ENCODE measurements at places on chromosomes 12 and 14.

- no peak for DNase-seq
Measured at GRCh38 chr12:131375261-131375971, 335.5 kb upstream of the SFSWAP start.

- no peak for DNase-seq
Measured at GRCh38 chr14:24179961-24180796, 8.3 kb downstream of the REC8 start.

GRCh38 chr12:6231359-6232268 lies 31.4 kb downstream of the CD9 start:
- DNase-seq, result no peak

- no peak for DNase-seq
Measured at GRCh38 chr12:115697340-115697739, 580.2 kb downstream of the MED13L start.

DNA sequence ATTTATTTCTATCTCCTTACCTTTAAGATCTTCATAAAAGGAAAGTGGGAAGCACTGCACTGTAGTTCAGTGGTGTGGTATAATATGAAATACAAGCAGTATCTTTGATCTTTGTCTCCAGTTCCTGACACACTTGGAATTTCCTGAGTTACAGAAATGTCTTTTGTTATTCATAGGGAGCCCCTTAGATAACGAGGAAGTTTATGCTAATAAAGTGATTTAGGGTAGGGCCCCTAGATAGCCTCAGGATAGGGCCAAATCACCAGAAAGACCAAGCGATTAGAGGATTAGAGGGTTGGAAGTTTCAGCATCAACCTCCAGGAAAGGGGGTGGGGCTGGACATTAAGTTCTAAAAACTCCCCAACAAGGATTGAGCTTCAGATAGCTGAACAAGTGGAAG lies 29.9 kb upstream of the DDHD1 start:
- DNase-seq, result no peak

- DNase-seq, result no peak
Measured at GRCh38 chr12:54229624-54230212, 40.9 kb upstream of the SMUG1 start.

DNA sequence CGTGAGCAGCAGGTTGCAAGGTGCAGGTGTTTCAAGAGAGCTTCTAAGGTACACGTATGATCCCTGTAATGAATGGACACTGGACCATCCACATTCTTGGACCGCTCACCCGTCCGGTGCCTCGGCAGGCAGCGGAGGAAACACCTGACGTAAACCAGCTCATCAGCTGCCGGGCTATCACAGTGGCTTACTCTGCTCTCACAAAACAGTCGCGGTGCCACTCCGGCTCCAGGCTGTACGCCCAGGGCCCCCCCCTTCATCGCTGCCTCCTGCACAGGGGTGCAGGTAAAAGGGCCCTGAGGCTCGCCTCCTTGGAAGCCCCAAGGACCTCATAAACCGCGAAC lies 436 bp downstream of the VPS33A start:
- DNase-seq, result no peak

DNA sequence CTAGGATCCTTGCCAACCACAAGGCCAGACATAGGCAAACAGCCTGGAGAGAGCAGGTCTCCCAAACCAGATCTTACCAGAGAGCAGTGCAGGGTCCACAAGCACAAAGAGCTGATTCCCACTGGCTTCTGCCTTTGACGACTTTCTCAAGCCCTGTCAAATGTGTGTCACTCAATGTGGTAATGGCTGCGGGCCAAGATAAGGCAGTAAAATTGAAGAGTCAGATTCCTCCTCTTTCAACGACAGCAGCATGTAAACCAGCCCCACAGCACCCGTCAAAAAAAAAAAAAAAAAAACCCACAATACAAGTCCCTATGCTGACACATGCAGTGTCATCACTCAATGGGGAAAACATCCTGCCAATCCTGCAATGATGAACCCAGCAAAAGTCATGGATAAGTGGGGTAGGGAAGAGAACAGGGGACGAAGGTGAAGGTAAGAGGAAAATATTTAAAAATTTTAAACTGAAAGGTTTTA lies at the start of gene STON2:
TSS of gene STON2 (minus strand) at position 123 of the 477 bp plus-strand sequence. CDS start 1,942 bp downstream, outside the sequence.
- DNase-seq, result no peak

GRCh38 chr12:25503666-25504065 lies 49.4 kb downstream of the LMNTD1 start:
- DNase-seq, result no peak

GRCh38 chr12:9943240-9943639 lies 11.1 kb upstream of the CLEC2A start:
- DNase-seq, result no peak

DNA sequence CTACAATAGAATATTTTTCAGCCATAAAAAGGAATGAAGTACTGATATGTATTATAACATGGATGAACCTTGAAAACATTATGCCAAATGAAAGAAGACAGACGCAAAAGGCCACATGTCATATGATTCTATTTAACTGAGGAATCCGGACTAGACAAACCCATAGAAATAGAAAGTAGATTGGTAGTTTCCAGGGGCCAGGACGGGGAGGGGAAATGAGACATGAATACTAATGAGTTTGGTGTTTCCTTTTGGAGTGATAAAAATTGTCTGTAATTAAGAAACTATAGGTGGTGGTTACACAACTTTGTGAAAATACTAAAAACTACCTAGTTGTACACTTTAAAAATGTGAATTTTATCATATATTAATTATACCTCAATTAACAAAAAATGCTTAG lies 247.6 kb downstream of the BCAT1 start:
- no peak for DNase-seq

DNA sequence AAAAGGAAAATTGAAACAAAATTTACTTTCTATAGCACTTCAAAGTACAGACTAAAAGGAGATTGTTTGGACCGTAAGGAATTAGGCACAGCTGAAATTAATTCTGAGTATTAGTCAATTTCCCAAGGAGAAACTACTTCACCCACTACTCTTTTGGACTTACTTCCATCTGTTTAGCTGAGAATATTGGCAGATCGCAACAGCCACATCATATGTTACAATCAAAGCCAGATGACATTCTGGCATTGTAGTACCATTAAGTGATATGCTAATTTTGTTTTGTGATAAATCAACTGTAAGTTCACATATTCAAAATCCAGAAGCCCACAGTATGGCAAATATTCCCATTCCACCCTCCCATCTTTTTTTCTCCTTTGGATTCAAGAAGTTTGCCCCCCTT lies 47.1 kb upstream of the ANKS1B start:
- DNase-seq, result no peak

DNA sequence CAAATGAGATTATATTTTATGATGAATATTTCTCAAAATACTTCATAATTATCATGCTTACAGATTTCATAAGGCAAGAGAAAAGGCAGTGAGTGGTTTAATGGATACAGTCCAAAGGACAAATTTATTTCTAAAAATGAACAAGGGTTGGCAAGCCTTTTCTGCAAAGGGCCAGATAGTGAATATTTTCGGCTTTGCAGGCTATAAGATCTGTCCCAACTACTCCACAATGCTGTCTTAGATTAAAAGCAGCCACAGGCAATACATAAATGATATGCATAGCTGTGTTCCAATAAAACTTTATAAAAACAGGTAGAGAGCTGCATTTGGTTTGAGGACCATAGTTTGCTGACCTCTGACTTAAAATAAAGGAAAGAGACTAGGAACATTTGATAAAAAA lies 42.9 kb upstream of the STK38L start:
- no peak for DNase-seq

- DNase-seq, result no peak
Measured at GRCh38 chr14:94816113-94816512, 46.2 kb upstream of the GSC start.

- no peak for DNase-seq
Measured at GRCh38 chr14:54085841-54086240, 129.2 kb upstream of the BMP4 start.

DNA sequence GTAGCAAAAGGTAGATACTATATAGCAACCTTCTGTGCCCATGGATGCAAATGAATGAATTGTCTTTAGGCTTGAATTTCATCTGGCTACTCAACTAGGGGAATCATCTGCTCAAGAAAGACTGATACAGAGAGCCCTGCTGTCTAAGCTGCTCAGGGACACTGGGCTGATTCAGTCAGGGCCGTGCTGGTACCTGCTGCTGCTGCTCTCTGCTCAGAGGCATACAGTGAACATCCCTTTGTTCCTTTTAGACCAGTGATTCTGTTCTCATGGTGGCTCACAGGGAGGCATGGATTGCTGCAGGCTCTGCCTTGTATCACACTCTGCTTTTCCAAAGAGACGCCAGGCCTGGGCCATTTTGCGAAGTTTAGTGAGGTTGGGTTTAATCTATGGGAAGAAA lies 14.1 kb downstream of the EIF2B2 start:
- no peak for DNase-seq

DNA sequence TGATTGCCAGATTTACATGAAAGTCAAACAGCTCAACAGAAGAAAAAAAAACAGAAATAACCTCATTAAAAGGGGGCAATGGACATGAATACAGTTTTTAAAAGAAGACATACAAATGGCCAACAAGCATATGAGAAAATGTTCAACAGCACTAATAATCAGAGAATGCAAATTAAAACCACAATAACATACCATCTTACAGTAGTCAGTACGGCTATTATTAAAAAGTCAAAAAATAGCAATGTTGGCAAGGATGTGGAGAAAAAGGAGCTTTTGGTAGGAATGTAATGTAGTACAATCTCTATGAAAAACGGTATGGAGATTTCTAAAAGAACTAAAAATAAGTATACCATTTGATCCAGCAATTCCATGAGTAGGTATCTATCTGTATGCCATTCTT lies 272.1 kb downstream of the CEP128 start:
- DNase-seq, result no peak

DNA sequence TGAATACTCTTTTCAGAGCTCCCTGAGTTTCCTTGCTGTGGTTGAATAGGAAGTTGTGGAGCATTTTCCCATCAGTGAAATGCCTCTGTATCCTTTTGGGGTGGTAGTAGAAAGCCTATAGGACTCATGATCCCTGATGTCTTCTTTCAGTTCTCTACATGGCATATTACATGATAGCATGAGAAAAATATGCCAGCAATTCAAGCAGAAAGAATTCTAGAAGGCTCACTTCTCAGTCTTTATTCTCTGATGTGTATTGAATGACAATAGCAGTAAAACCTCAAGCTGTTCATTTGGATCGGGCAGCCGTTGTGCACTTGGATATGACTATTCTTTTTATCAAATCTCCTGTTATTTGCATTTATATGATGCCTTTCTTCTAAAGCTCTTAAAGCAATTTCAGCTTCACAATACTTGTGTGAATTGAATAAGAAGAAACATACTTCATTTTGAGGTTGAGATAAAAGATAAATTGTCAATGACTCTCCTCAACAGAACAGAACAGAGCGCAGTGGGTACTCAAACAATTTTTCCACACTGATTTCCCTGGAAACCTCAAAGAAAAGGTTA lies 251.5 kb upstream of the FBXO33 start:
- no peak for DNase-seq

- DNase-seq, result no peak
Measured at GRCh38 chr12:31023271-31023724, 50.4 kb upstream of the DDX11 start.

GRCh38 chr12:98439981-98440581 lies 75.3 kb upstream of the TMPO start:
- no peak for DNase-seq

DNA sequence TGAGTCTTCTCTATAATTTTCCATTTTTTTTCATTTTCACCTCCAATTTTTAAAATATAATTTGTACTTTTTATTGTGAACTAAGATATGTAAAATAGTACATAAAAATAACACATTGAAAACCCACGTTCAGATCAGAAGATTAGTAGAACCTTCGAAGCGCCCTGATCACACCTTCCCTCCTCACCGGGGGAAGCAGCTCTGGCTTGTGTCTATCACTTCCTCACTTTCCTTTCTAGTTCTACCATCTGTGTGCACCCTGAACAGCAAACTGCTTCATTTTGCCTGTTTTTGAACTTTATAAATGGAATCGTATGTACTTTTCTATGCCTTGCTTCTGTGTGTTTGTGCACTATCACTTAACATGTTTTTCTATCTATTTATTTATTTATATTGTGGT lies 11.8 kb upstream of the CD27 start:
- no peak for DNase-seq

GRCh38 chr14:99947695-99948094 lies 117.5 kb upstream of the EVL start:
- DNase-seq, result no peak

DNA sequence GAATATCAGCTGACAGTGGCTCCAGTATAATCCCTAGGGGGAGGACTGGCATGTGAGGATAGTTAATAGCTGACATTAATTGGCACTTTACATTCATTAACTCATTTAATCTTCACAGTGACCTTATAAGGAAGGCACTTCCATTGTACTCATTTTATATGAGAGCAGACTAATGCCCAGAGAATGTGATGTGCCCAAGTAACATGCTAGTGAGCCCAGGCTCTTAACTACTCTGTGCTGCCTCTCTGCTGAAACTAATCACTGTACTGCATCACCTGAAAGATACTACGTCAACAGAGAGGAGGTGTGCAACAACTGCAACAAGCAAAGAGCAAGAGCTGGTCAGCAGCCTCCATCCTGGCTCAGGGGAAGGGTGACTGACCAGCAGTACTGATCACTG lies 40.1 kb downstream of the GALNT4 start:
- DNase-seq, result no peak

DNA sequence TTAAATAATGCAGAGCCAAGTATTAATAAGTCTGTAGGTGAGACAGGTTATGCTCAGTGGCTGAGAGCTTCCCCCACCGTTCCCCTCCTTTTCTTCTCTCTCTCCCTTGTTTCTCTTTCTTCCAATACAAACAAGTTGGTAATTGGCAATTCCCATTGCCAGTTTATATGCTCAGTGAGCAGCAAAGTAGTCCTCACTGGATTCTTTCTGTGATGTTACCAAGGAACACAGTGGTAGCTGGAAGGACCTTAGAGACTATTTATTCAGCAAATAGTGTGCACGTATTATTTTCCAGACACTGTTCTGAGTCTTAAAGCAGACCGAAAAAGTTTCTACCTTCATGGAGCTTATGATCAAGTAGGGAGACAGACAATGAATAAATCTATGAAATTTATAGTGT lies 344.4 kb downstream of the FUT8 start:
- no peak for DNase-seq

DNA sequence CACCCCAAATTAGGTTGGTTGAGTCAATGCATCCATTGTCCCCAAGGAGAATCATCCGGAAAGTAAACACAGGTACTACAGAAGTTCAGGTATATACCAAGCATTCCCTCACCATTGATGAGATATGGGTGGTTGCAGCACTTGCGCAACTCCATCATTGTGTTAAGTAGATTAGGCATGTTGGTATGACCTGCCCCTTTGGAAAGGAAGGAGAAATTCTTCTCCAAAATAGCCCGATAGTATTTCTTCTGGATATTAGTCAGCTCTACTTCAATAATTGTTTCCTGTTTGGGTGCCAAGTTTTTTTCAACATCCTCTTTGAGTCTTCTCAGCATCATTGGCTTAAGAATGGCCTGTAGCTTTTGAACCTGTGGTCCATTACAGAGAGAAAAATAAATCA lies 21.3 kb upstream of the SUPT16H start:
- DNase-seq, result no peak

GRCh38 chr12:6405963-6406362 lies 22.0 kb downstream of the LTBR start:
- DNase-seq, result no peak

- no peak for DNase-seq
Measured at GRCh38 chr12:124027753-124028554, 54.9 kb downstream of the ZNF664 start.

GRCh38 chr14:53430870-53431269 lies 277.7 kb upstream of the DDHD1 start:
- no peak for DNase-seq

Data from stimulated activated CD4-positive, alpha-beta T cell treated with anti-CD3 and anti-CD28 coated beads, Interleukin-4, amount 100 ng/mL, for 1 hour (primary cell).